Kidney glomerular epithelial cell (primary cell): ENCODE measurements at places on chromosomes 6 and 20.

DNA sequence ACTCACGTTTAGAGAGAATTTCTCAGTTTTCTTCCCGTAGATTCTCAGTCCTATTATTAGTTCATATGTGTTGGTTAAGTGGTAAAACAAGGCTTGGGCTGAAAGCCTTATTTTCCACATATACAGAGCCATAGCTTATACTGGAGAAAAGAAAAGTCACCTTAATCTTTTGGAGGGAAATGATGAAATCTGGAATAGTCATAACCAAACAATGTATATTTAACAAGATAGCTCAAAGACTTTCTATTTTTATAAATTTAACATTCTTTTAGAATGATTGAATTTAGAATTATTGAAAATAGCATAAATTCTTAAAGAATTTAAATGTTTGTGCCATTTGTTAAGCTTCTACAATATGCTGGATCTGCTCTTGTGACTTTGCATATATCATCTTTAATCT lies 85.8 kb downstream of the CDKAL1 start:
- DNase-seq, result no peak

GRCh38 chr20:4084096-4084495 lies 68.7 kb upstream of the RNF24 start:
- no peak for DNase-seq

DNA sequence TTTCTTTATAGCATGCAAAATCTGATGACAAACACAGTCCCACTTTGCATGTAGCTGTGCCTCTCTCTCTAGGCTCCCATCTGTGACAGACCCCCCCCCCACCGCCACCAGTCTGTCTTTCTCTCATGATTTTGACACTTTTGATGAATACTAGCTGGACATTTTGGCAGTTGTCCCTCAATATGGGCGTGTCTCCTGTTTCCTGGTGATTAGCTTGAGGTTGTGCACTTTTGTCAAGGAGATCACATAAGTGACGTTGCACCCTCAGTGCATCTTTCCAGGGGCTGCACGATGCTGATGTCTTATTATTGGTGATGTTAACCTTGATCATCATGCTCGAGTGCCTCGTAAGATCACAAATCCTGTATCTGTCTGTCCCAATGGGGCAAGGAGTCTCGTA lies 155.1 kb downstream of the EYA2 start:
- no peak for DNase-seq

- DNase-seq, result peak; percentile 49
These were observed 171.6 kb downstream of the ARID1B start for GRCh38 chr6:156948807-156949206.

DNA sequence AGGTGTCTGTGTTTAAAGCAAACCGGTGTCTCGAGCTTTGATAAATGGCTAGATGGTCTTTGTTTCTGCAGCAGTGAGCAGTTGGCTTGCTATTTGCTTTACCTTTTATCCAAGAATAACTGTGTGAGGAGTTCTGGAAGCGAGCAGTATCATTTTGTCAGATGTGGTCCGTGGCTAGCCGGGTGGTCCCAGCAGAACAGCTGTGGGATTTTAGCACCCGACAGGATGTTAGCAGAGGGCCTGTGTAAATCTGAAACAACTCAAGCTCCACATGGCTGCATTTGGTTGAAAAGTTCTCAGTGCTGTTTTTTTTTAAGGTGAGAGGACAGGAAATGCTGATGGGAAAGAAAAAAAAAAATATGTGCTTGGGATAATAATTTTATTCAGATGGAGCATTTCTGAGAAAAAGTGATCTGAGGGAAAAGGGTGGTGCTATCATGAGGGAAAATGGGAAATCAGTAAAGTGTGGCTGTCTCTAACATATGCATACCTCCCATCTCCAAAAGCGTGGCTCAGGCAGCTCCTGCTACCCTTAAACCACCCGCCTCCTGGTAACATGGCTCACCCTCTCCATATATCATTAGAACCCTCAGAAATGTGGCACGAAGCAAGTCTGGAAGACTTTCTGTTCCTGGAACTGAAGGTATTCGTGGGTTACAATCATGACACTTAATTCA lies 215.4 kb downstream of the TSHZ2 start:
- DNase-seq, result no peak

- no peak for DNase-seq
These were observed 25.2 kb upstream of the TULP4 start for GRCh38 chr6:158287047-158287446.

DNA sequence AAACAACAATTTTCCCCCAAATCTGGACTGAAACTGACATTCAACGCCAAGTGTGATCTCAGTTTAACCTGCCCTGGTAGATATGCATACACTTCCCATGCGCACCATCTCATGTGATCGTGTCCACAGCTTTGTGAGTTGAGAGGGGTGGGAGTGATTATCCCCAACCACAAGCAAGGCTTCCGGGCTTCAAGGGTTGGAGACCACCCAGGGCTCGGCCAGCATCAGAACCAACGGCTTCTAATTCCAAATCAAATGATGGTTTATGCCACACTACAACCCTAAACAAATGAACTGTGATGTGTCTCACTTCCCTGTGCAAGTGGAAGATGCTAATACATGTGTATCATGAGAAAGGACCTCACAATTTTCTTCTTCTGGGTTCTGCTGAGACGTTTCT lies 515 bp upstream of the TGM3 start:
- DNase-seq, result no peak

DNA sequence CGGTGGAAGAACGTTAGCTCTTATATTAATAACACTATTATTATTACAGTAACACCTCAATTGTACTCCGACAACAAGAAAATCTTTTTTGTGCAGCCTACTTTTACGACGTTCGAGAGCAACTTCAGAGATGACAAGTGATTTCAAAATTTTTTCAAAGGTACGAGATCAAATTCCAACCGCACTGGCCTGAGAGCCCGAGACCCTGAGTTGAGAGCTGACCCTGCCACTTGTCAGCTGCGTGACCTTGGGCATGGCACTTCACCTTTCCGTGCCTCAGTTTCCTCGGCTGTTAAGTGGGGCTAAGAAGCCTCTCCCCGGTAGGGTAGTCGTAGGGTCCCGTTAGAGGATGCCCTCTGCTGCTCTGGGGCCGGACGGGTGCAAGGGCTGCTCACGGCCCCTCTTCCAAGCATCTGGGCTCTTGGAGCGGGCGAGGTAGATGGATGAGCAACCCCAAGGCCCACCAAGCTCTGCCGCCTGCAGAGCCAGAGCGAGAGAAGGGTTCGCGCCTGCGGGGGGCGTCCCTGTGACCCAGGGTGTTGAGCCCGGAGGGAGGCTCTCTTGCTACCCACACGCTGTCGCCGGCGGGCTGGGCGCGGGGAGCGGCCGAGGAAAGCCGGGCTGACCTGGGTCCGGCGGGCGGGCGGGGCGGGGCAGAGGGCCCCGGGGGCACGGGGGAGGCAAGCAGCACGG lies 510 bp downstream of the NDRG3 start:
- no peak for DNase-seq

DNA sequence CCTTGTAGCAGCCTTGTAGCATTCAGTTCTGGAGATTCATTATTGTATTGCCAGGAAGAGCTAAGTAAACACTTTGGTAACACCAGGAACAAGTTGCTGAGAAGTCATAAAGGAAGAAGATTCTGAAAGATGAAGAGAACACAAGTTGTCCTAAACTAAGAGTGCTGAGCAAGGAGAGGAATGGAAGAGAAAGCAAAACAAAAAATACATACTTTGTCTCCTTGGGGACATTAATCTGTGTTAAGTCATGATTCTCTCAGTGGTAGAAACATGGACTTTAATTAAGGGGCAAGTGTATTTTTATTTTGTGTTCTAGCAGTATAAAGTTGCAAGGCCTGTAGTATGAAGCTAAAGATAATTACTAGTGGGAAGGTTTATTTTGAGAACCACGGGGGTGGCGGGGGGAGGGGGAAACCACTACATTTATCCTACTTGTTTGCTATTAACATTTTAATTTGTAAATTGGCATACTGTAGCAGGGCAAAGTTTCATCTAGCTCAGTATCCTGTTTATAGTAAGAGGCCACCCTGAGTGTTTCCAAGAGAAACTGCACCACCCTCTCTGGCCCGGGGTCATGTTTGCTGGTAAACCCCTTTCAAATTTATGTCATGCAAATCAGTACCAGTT lies 463.0 kb downstream of the CDKAL1 start:
- DNase-seq, result no peak

DNA sequence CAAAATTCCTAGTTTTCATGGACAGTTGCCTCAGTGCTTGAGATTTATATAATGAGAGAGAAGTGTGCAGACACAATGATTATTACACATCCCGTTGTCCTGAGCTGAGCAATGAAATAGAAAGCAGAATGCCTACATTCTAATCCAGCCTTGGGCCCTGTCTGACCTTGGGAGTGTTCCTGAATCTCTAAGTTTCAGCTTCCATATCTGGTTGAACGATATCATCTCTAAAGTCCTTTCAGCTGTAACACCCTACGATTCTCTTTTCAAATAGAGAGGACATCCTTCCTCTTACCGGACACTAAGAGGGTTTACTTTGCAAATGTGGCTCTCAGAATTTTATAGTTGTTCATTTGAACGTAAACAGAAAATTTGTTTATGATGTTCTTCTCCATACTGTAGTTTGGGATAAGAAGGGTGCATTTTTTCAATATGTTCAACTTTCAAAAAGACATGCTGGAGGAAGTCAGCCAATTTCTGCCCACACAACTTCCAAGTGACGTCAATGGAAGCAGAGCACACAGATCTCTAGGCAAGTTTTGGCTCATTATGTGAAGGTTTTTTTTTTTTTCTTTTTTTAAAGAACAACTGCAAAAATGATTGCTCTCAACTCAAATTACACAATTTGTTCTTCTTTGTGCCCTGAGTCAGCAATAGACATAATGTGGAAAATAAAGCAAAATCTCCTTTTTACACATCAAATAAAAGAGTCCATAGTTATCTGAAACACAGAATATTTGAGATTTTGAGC lies 50.4 kb downstream of the PDE7B start:
- no peak for DNase-seq

DNA sequence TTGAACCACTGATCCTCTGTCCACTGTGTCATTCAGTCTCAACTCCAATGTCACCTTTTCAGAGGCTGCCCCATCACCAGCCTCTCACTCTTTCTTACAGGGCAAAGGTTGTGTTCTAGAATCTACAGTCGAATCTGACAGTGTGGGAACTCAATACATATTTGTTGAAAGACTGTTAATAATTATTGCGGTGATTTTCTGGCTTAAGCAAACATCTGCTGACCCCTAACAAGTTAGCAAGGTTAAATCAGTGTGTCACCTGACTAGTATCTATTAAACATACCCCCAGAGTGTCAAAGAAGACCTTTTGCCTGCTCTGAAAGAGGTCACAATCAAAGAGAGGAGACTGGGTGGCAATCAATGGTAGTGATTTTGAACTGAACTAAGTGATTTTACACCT lies 41.9 kb downstream of the ELOVL2 start:
- no peak for DNase-seq

DNA sequence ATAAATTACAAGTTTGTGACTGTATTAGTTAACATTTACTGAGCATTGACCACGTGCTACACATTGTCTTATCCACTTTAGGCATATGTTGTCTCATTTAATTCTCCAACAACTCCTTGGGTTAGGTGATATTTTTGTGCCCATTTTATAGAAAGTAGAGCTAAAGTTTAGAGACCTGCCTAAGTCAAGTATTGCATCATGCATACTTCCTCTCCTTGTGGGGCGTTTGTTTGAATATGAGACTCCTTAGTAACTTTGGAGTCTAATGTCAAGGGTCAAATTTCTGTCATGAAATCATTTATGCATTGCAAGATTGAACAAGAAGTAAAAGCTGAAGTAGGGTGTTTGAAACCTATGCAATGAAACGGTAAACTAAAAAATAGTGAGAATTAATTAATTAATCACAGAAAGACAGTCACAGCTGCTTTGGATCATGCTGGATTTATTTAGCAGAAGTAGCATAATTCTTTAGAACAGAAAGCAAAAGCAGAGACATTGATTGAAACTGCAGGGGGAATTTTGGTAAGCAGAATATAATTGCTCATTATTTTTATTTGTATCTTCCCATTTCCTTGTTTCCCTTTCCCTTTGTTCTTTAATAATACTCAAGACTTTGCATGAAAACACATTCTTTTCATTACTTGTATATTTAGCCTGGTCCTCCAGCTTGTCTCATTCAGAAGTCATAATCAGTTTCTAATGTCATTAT lies 1374.4 kb upstream of the GJE1 start:
- no peak for DNase-seq

GRCh38 chr20:8260837-8261251 lies 128.8 kb downstream of the PLCB1 start:
- DNase-seq, result no peak

DNA sequence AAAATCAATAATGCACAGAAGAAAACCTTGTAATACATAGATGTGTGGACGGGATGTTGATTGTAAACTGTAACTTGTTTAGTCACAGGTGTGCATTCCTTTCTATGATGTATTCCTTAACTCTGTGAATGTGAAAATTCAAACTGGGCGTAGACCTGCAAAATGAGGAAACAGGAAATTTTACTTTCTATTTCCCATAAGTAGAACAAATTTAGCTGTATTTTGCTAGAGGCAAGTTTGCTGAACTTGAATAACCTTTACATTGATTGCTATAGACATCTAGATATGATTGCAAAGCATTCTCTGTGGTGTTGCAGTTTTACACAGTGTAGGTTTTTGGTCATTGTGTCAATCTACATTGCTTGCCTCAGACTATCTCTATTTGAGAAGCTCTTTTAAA lies 368.4 kb upstream of the MAN1A1 start:
- DNase-seq, result no peak

GRCh38 chr20:44111712-44112335 lies 75.2 kb downstream of the JPH2 start:
- no peak for DNase-seq

DNA sequence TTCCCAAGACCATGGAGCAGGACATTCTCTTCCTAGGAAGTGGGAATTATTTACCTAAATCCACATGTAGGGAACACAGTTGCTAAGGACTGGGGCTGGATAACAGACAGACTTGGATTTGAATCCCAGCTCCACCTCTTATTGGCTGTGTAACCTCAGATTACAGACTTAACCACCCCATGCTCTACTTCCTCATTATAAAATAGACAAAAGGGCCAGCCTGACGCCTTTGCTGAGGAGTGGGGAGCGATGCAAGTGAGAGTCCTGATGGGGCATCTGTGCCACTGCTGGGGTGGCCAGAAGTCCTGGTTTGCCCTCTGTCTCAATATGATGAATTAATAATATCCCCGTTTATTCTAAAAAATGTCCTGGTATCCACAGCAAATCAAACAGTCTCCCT lies 46.8 kb downstream of the SPATA2 start:
- DNase-seq, result no peak

DNA sequence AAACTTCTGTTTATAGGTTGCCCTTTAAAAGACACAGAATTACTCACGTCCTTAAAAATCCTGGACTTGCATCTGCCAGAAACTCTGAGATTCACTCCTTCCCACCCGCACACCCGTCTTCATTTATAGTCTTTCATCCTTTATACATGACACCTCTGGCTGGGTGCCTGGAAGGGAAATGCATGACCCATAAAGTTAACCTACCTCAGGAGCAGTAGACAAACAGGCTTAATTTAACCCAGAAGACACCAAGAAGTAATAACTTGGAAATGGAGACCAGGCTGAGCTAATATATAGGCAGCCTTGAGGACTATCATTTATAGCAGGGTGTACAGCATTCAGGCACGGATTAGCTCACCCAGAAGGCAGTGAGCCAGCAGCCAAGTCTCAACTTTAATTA lies 429.0 kb upstream of the NRSN1 start:
- no peak for DNase-seq
